T1000 (cell line): ENCODE measurements at places on chromosomes 7 and 10.

- no peak for DNase-seq
Observed at GRCh38 chr7:117312593-117313580, 10.0 kb downstream of the WNT2 start.

DNA sequence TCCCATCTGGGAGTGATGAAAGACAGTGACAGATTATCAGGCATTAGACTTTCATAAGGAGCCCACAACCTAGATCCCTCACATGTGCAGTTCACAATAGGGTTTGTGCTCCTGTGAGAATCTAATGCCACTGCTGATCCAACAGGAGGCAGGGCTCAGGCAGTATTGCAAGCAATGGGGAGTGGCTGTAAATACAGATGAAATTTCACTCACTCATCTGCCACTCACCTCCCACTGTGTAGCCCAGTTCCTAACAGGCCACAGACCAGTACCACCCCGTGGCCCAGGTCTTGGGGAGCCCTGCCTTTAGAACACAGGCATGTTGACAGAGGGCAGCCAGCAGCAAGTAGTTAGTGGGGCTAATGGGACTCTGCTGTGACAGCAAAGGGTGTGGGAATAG is 137.3 kb upstream of the NANOS1 start:
- no peak for DNase-seq

DNA sequence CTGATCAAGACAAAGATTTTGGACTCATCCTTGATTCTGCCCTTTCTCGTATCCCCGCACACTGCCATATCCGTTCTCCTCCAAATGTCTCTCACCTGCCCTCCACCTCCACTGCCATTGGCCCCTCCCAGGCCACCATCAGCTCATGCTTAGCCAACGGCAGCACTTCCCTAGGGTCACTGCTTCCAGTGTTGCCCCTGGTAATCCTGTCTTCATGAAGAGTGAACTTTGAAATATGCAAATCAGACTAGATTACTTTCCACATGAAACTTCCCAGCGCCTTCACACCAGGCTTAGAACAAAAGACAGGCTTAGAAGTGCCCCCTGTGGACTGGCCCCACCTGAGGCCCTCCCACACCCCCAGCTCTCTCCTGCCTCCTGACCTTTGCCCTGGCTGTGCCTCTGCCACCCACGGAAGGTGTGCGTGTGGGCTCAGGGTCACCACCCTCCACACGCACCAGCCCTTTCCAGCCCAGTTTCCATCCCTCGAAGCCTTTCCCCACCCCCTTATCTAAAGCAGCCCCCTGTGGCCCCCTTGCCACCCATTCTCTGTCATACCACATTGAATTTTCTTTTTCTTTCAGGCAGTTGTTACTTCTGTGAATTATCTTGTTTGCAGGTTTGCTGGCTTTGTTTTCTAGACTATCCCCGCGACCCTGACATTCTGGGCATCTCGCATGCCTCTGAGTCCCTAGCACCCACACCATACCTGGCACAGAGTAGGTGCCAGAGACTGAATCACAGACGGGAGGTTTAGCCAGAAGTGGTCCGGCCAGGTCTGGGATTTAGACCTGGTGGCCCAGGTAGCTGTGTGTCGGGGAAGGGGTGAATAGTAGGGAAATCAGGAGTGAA is 26.8 kb upstream of the C10orf53 start:
- no peak for DNase-seq

GRCh38 chr7:46630031-46630430 is 709.0 kb upstream of the IGFBP3 start:
- DNase-seq: no peak

DNA sequence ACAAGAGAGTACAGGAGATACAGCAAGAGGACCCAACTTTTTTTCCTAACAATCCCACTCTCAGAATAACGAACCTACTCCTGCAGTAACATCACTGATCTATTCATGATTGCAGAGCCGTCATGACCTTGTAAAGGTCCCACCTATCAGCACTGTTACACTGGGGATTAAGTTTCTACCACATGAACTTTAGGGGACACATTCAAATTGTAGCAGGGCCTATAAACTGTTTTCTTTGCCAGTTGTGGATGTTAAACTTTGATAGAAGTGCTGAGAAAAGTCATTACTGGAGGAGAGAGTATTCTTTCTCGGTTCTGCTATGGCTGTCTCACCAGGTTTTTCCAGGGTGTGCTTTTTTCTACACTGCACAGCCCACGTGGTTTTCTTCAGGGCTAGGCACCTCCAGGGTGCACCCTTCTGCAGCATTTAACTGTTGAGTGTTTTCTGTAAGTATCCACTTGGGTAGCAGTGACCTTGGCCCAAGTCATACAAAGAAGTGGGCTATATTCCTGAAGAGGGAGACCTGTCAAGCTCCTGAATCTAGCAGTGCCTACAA is 131.6 kb upstream of the AHR start:
- DNase-seq: no peak

- no peak for DNase-seq
Observed at GRCh38 chr10:103727546-103727963, 127.8 kb downstream of the SH3PXD2A start.

GRCh38 chr7:106866298-106867281 is 1.5 kb downstream of the PIK3CG start:
- DNase-seq: no peak

DNA sequence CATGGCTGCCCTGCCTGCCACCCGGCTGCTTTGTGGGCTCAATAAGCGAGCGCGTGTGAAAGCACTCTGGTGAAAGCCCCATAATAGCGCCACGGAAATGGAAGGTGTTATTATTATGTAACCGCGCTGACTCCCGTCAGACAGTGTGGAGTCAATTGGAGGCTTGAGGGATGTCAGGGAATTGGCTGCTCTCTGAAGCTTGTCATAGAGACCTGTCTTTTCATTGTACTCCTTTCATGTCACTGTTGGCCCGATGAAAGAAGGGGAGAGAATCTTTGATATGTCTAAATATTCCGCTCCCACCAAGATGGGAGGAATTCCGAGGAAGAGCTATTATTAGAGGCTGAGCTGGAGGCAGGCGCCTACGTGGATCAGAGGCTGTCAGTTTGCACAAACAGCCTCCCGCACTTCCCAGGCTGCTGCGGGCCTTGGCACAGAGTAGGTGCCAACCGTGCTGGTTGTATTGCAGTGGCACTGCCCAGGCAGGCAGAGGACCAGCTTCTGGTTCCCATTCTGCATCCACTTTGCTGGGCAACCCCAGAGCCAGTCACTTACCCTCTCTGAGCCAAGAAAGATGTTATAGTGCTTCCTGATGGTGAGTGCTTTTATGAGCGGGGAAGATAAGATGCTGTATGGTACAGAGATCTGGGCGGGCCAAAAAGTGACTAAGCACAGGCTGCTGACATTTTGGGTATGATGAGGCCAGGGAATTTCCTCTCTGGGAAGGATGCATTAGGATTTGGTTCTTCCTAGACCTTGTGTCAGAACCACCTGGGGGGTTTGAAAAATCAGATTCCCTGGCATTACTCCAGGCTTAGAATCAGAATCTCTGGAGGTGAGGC is 151.4 kb downstream of the RPS24 start:
- DNase-seq: no peak

DNA sequence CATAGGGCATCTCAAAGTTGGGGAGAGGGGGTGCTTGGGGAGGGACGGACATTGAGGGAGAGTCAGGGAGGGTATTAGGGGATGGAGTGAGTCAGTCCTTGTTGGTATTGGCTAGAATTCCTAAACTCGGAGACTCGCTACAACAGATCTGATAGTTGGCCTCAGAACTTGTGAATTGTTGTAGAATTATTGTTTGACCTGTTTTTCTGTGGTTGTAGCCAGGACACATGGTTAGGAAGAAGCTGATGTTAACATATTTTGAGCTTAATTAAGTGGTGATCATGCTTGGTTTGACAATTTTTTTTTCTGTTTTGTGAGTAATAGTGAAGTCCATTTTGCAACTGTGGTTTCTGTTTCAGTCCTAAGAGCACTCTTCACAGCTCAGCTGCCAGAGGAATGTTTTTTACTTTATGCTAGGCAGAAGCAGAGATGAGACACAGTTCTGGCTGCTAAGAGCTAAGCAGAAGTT is 1190.3 kb upstream of the C7orf33 start:
- no peak for DNase-seq

DNA sequence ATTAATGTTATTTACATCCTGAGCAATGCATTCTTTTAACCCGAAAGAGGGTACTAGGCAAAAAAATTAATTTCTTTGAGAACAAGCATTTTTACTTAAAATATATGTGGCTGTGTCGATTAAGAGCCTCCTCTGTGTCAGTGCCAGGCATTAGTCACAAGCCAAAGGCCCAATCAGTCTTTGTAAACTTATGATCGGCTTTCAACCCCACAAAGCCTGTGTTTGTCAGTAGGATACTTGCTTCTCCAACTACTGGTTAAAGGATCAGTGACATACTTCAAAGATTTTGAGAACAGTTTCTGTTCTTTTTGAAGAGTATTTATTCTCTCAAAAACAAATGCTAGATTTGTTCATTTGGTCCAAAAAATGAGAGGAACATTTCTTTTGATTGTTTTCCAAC is 159.3 kb downstream of the NRCAM start:
- DNase-seq: no peak

GRCh38 chr10:110967009-110967630 is 47.7 kb downstream of the SHOC2 start:
- DNase-seq: no peak

- DNase-seq: no peak
Observed at GRCh38 chr10:27203806-27204205, 36.8 kb downstream of the ACBD5 start.

DNA sequence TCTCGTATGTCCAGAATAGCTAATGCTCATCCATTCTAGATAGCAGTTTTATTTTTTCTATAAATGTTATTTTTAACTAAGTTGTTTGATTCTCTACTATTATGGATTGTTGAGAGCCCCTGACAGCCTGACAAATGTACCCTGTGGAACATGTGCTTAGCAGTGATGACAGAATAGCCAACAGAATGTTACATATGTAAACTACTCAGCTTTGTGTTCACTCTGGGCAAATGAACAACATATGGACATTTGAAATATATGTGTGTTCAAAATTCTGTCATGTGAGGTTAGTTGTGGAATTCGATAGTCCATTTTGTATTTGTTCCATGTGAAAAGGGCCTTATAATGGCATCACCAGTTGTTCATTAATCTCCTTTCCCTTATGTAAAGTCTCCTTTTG is 199.7 kb downstream of the EXOC4 start:
- no peak for DNase-seq

GRCh38 chr7:84231157-84231556 is 36.6 kb upstream of the SEMA3A start:
- DNase-seq: no peak

DNA sequence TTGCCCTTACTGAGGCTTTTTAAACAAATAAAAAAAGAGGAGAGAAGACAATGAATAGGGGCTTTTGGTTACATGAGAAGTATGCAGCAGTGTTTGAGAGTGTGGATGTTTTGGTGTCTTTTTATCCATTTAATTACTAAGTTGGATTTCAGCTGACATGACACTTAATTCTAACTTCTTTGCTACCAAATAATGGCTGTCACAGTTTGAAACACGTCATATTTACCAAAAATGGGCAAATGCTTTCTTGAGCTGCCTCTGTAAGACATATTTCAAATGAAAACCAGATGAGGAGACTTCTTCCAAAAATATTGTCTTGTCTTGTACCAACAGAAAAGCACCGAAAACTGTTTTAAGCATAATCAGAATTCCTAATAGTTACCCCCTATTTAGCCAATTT is 4.0 kb downstream of the ABCB4 start:
- DNase-seq: no peak

GRCh38 chr10:90398566-90398965 is 459.3 kb downstream of the HTR7 start:
- no peak for DNase-seq

DNA sequence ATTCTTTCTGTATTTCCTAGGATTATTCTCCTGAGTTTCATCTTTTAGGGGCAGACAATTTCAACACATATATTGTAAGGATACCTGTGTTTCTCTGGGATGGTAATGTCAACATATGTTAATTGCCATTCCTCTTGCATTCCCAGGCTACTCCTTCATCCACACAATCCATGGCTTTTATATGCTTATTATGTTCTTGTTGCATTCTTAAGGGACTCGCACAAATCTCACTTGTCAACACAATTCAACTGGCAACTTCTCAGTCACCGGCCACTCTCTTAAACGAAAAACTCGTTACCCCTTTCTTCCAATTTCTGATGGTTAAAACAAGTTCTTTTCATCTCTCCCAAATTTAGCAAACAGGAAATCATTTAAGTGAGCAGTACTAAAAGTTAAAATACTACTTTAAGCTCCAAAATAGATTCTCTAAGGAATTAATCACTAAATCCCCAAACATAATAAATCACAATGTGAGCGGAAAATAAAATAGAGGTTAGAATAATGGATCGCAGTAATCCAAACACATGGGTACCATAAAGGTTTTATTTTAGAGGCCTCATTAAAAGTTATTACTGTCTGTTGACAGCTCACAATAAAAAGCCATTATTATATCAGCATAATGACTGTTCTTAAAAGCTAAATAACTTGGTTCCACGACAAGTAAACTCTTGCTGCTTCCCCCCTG is 223.2 kb downstream of the ELMO1 start:
- no peak for DNase-seq

- DNase-seq: peak; percentile 7
Observed at GRCh38 chr7:100896732-100897608, 1.3 kb upstream of the ACHE start.

- DNase-seq: no peak
Observed at GRCh38 chr10:60570896-60571295, 181.2 kb upstream of the ANK3 start.

DNA sequence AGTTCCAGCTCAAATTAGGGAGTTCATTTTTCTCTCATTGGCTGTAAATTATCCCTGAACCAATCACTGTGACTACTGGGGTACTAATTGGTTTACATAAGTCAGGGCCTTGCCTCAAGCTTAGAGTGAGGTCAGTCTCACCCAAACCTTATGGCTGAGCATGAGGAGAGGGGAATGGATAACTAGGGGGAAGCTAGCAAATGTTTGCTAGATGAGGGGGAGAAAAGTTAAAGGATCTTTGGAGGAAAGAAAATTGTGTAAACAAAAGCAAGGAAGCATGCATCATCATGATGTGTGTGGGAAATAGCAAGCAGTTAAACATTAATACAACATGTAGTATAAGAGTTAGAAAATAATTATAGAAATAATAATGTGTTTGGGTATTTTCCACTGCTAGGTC is 121.9 kb downstream of the BBS9 start:
- DNase-seq: no peak

- DNase-seq: no peak
Observed at GRCh38 chr10:85611746-85612377, 754.7 kb downstream of the GRID1 start.

DNA sequence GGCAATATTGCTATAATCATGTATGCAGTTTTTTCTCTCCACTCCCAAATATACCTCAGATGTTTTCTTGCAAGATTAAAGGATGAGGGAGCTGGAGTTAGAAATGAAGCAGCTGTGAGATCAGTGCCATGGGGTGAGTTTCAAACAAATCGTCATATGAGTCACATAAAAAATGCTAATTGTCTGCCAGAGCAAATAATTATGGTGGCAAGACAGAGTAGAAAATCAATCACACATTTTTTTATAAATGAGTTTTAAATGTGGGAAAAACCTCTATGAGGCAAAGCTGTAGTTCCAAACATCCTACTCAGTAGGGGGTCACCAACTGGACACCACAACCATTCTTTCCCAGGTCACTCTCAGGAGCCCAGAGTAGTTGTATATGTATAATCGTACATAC is 55.3 kb downstream of the CH25H start:
- DNase-seq: no peak
